ENCODE measurements at places on chromosomes 7 and 10.

DNA sequence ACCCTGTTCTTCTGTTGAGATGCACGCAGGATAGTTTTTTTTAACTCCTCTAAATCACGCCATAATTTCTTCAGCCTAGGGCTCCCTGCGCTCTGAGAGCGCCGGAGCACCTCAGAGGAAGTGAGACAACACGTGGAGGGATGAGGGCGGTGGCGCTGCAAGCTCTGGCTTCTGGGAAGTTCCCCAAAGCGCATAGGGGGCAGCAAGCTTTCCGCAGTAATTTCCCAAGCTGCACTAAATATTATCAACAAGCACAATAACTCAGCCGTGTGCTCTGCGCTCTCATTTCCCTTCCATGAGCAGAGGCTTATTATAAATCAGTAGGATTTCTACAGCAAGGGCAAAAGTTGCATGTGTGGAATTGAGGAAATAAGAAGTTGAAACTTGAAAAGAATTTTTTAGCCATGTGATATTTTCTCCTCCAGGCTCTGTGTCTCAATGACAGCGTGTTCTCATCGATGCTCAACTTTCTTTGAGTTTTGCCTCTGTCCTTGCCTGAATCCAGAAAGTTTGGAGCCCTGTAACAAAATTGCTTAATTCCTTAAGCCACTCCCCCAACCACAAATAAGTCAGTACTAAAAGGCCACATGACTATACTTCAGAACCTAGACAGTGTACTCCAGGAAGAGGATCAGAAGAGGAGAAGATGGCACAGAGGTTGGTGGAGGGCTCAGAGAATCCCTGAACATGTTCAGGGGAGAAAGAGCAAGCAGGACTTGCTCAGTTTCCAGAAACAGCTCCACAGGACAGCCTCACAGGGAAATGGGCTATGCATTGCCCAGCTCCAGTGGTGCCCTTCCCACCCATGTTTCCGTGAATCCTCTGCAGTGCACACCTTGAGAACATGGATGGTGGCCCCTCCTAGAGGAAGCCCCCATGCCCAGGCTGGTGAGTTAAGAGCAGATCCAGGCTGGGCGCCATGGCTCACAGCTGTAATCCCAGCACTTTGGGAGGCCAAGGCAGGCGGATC lies 221.5 kb upstream of the GHITM start:
- DNase-seq, result peak; percentile 53

- DNase-seq, result no peak
These were observed 42.4 kb downstream of the TNS3 start for GRCh38 chr7:47539398-47540052.

- no peak for DNase-seq
These were observed 202.3 kb upstream of the KLF6 start for GRCh38 chr10:3987143-3987974.

- DNase-seq, result peak; percentile 89
These were observed 116.6 kb upstream of the SAMD8 start for GRCh38 chr10:74994854-74995253.

GRCh38 chr7:138292951-138293350 lies 167.1 kb upstream of the TRIM24 start:
- DNase-seq, result no peak

GRCh38 chr7:123366626-123367025 lies 166.9 kb upstream of the SLC13A1 start:
- no peak for DNase-seq

DNA sequence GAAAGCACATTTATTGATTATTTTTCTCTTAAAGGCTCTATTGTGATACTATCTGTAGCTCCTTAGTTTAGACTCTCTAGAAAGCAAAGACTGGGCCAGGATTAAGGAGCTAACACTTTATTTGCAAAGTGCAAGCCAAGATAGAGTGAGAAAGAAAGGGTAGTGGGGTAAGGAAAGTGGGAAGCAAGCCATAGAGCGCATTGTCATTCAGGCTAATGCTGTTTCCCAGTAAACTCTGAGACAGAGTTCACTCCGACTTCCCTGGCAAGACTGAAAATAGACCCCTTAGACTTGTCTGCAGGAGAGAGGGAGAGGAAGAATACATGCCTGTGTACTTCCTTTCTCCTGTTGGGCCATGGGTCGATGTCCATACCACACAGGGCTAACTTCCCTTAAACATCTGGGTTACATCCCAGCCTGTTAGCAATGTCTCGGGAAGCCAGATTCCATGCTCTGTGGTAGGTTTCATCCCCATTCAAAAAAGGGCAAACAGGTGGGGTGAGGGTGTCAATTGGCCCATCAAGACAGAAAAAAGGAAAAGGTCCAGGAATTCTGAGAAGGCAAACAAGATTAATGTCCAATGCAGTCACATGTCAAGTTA lies 875.8 kb upstream of the CELF2 start:
- no peak for DNase-seq

- DNase-seq, result no peak
These were observed 48.7 kb downstream of the ODAD2 start for GRCh38 chr10:27950242-27950564.

- DNase-seq, result no peak
These were observed 673.3 kb downstream of the NXPH1 start for GRCh38 chr7:9106747-9107146.

GRCh38 chr10:61784354-61785133 lies 117.0 kb upstream of the ARID5B start:
- DNase-seq, result no peak

- DNase-seq, result no peak
These were observed 8.4 kb downstream of the PLXDC2 start for GRCh38 chr10:19824381-19825342.

GRCh38 chr10:132593900-132594876 lies 56.6 kb downstream of the INPP5A start:
- DNase-seq, result no peak

All from DMS53 (cell line).